GM23248 (cell line): ENCODE measurements at places on chromosomes 16 and 17. TPM values are rescaled to one million over a fixed set of nuclear protein-coding genes. Genes with fewer than 3 reads are reported as not detected.

GRCh38 chr16:50699326-50700159 is 6.1 kb downstream of the NOD2 start:
- peak; percentile 75 for DNase-seq

EPX gene
- total RNA-seq = not detected in 2 replicates

DNA sequence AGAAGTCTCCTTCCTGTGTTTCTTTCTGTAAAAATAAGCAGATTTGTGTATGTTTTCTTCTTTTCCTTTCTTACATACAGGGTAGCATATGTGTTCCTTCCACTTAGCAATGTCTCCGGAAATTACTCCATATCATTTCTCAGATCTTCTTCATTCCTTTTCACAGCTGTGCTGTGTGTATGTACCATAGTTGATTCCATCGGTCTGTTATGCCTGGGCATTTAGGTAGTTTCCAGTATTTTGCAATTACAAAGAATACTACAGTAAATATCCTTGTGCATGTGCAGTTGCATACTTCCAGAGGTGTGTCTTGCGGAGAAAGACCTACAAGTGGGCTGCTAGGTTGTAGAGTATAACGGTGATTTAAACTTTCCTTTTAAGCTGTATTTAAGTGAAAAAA is 69.8 kb downstream of the CLEC16A start:
- no peak for DNase-seq

ZNF469 gene
- 2.3 and 2.6 TPM in 2 replicates for total RNA-seq

DNA sequence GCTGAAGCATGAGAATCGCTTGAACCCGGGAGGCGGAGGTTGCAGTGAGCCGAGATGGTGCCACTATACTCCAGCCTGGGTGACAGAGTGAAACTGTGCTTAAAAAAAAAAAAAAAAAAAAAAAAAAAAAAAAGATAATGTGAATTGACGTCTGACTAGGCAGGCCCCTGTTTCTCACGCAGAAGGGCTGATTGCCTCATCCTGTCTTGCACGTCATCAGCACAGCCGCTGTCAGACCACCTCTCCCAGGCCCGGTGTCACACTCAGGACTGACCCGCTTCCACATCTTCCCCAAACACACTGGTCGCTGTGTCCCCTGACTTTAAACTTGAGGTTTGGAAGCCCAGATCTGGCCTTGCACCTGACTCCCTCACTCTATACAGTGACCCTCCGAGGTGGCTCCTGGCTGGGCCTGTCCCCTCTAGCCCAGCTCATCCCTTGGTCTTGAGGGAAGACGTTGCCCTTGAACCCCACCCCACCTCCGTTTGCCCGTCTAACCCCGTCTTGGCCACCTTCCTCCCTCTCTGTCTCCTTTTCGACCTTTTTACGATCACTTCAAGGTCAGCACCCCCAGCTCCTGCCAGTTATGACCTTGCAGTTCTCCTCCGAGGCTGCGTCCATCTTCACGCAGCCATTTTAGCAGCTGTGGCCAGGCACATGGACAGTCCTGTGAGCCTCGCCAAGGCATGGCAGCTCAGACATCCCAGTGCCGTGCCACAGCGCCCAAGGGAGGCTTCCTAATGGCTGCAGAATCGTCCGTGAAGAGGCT is 149.9 kb upstream of the PLCG2 start:
- DNase-seq = no peak

GRCh38 chr16:68564382-68564985 is 25.4 kb downstream of the ZFP90 start:
- peak; percentile 28 for DNase-seq

- DNase-seq = no peak
Measured at GRCh38 chr16:50909831-50910735, 168.2 kb downstream of the CYLD start.

KIFC3 gene
- 50.0 and 65.3 TPM in 2 replicates for total RNA-seq

- peak; percentile 88 for DNase-seq
Measured at GRCh38 chr16:1379304-1380076, 27.8 kb downstream of the GNPTG start.

KCNJ18 gene
- total RNA-seq = not detected in 2 replicates
